RWPE1 (cell line): ENCODE measurements at places on chromosomes 12 and 14.

- no peak for DNase-seq
Measured at GRCh38 chr12:65871865-65872645, 47.8 kb downstream of the HMGA2 start.

- peak; percentile 47 for DNase-seq
Measured at GRCh38 chr14:92513204-92513965, at the start of gene RIN3. RIN3 (plus strand) TSS chr14:92513781; CDS start chr14:92513933, 152 bp downstream.

DNA sequence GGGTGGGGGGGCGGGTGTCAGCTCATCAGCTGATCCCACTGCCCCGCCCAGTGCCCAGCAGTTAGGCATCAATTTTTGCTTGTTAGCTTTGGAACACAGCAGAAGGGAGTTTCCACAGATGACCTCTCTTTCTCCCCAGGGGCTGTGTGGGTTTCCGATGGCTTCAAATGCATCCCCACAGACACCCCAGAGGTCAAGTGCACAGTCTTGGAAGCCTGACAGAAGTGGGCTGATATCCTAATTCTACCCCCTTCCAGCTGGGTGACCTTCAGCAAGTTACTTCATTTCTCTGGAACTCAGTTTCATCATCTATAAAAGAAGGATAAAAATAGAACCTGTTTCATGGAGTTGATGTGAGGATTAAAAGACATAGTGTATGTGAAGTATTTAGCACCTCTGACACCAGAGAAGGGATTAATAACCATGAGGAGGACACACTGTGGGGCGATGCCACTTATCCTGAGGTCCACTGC lies 22.0 kb downstream of the TTC9 start:
- DNase-seq = no peak

DNA sequence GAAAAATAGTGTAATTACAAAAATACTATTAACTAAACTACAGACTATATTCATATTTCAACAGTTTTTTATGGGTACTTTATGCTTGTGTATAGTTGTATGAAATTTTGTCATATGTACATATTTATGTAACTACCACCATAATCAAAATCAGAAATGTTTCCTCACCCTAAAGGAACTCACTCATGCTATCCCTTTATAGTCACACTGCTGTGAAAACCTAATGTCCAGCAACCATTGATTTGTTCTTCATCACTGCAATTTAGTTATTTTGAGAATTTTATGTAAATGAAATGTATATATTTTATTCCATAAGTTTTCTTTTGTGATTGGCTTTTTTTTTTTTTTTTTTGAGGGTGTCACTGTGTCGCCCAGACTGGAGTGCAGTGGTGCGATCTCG lies 278.9 kb upstream of the SLC16A7 start:
- DNase-seq = no peak

DNA sequence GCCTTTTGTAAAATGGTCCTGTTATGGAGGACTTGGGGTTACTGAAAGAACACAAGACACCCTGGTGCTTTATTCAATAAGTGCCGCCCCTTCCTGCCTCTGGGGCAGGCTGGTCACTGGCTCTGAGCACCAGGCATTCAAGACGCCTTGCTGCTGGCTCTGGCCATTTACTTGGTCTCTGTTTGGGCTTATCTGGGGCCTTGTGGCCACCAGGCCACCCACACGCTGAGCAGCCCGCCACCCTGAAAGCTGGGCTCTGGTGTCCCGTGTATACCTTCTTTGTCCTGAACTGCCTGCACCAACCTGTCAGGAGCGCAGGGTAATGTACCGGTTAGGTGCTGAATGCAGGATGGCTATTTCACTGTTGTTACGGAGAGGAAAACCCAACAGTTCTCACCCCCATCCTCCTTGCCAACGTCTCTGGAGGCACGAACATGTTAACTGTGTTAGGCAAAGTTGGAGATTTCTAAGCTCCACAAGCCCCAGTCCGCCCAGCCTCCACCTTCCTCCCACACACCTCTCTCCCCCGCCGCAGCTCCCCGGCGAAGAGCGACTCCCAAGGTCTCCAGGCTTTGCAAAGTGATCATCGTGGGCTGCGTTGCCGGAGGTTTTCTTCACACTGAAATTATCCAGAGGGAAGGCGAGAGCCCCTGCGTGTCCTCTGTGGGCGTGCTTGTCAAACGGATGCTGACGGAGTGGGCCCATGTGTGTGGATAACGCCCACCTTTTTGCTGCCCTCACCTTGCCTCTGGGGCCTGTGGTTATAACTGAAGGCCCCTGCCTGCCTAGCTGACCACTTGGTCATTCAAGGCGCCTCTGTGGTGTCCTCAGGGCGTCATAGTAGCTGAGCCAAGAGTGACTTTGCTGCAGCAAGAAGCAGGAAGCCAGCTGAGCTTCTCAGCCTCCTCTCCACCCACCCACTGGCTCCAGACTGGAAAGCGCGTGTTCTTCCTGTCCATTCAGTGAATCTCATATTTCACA lies 18.8 kb upstream of the BEGAIN start:
- DNase-seq = no peak

DNA sequence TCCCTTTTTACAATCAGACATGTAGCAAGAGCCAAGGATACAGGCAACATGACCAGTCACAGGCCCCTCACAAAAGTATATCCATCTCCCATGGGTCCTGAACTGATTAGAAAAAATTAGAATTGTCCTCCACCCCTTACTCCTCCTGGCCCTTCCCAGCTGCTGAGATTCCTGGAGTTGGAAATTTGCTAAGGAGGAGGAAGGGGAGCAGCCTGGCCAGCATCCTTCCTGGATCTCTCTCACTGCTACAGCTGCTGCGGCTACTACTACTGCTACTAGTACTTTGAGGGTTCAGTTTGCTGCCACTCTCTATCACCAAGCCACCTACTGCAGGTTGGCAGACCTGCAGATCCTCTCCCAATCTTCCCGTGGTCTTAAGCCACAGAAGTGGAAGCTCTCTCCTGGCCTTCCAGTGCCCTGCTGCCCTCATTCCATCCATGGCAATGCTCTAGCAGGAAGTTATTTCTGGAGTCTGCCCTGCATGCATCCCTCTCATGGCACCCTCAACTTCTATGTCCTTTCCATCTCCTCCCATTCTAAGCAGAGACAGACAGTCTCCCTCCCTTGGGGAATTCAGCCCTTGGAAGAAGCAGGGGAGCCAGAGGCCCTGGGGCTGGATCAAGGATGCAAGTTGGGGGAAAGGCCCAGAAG lies 1.0 kb downstream of the ITGA7 start:
- no peak for DNase-seq

GRCh38 chr12:6374028-6374785 lies 1.2 kb downstream of the SCNN1A start:
- DNase-seq = no peak

- DNase-seq = no peak
Measured at GRCh38 chr14:102180248-102180998, 40.7 kb downstream of the WDR20 start.

DNA sequence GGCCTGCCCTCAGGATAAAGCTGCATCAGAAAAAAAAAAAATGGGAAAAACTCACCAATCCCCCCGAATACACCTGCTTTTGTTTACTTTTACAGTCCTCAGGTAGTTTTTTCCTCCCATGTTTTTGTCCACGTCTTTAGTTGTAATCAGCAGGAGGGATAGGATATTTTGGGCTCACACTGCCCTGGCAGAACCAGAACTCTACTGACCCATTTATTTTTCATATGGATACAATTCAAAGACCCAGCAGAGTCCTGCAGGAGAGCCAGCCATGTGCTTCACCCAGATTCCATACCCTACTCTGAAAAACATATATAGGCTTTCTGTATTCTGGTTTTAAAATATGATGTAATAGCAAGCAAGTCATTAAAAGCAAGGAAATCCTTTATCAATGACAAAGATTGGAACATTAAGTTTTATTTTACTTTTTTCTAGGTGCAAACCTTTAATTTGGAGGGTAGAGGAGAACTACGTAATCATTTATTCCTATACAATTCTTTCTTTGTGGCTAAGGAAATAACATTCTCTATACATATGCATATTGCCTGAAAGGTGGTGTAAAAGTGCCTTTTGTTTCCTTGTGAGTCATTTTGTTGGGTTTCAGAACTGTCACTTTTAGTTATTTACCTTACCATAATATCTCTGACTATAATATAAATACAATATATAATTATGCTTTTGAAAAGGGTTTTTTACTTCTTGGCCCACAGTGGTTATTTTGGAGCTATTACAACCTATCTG lies 19.1 kb downstream of the DACT1 start:
- no peak for DNase-seq

DNA sequence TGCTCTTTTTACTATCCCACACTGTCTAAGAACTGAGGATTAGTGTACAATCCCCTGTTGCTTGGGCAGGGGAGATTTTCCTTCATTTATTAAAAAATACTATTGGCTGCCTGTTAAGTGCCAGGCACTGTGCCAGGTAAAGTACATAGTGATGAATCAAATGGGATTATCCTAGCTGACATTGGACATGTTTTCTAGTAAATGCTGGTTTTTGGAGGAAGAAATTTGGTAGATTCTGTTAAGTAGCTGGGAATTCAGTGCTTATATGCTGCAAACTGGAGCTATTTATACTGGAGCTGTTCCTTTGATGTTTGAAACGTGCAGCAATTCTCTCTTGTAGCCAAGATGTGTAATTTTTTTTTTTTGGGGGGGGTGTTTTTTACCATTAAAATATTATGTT lies 299.6 kb downstream of the EMP1 start:
- DNase-seq = no peak

DNA sequence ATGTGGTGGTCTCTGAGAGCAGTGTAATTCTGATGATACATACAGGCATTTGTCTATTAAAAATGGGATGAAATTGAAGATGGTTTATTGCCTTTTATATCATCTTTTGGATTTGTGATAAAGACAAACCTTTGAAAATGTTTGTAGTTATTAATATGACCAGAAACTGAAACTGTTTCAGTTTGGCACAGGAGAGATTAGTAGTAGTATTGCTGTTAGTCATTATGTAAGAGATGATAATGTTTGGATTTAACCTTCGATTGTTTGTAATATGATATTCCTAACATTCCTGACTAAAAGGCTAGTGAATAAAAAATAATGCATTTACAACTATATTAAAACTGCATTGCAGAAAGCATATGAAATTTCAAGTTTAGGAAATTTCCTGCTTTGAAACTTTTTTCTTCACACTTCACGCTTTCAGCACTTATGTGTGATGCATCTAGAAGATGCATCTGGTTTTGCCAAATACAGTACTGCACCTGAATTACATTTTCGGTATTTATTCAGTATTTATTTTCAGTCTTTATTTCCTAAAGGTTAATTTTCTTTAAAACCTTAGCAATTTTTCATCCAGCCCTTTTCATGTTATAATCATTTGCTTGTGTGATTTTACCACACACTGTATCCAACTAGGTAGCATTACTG lies 25.5 kb downstream of the ADIPOR2 start:
- DNase-seq = no peak

- DNase-seq = no peak
Measured at GRCh38 chr12:107978201-107978600, 150.9 kb upstream of the WSCD2 start.

- no peak for DNase-seq
Measured at GRCh38 chr14:68394118-68394763, 398.6 kb downstream of the ZFP36L1 start.

DNA sequence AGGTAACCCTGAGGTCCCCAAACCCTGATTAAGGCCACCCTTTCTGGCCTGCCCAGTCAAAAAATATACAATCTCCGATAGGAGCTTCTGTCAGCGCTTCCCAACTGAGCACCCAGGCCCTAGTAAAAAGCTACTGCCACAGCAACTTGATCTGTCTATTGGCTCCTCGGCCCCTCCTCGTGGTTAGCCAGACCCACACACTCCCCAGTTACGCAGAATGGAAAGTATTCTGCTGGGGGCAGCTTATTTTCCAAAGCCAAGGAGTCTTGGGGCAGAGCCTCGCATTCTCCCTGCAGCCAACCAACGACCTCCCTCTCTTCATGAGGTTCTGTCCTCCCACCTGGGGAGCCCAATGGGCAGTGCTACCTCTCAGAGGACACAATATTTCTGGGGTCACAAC lies 32.1 kb downstream of the FMNL3 start:
- no peak for DNase-seq

GRCh38 chr12:41992022-41992421 lies 152.7 kb downstream of the GXYLT1 start:
- no peak for DNase-seq

GRCh38 chr12:44441155-44441554 lies 435.0 kb downstream of the NELL2 start:
- DNase-seq = no peak

- DNase-seq = no peak
Measured at GRCh38 chr14:68333262-68333661, 459.6 kb downstream of the ZFP36L1 start.

- no peak for DNase-seq
Measured at GRCh38 chr14:73223049-73223448, 14.3 kb upstream of the PAPLN start.

DNA sequence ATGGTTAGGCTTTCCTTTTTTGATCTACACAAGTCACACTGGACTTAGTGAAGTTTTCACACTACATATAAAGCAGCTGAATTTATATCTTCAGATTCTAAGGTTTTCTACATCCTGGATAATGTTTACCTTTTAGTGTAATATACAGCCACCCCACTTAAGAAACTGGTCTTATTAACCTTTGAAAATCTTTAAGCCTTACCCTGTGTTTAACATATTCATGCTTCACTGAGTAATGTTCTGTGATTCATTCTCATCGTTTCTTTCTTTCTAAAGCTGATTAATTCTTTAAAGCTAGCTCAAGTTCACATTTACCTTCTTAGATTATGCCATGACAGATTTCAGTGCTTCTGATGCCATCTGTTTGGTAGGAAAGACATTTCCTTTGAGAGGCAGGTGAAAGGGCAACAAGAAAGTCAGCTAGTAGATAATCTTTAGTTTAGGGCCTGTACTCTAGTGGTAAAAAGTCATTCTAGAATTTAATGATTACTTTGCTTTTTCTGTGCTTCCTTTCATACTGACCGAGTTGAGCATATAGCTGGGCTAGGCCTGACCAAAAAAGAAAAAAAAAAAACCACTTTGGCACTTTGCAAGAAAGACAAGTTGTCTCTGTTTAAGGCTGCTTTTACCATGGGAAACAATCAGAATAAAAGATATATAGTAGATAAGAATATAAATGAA lies 690.9 kb upstream of the FBXO33 start:
- DNase-seq = no peak

DNA sequence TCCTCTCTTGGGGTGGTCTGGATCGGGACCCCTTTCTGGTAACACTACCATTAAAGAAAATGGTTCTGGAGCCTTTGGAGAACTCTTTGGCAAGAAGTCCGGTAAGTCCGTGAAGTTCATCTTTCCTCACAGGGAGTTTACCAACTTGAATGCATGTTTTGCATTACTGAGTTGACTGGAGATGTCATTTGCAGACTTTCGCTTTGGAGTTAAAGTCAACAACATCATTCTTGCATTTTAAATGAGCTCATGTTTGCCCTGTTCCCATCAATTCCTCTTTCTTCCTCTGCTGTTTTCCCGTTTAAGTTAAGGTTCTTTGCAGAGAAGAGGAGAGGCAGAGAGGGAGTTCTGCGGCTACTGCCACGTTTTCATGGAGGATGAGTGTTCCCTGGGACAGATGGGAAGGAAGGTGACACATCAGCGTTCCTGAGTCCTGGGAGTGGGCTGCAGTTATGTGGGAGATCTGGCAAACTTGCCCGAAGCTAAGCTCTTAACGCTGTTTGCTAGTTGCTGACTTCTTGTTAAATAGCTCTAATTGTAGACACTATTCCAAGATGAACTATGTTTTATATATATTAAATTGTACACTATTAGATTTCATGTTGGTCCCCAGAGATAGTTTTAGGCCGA lies 18.8 kb upstream of the PRICKLE1 start:
- no peak for DNase-seq
